ENCODE measurements at places on chromosomes 16 and 17. TPM values are rescaled to one million over a fixed set of nuclear protein-coding genes. Genes with fewer than 3 reads are reported as not detected.

CCL17 gene
- not detected for total RNA-seq

TMEM132E gene
- 0.42 TPM for total RNA-seq

IL17C gene
- 0.29 TPM for total RNA-seq

LYRM9 gene
- total RNA-seq: 3.2 TPM

GFAP gene
- total RNA-seq: 1.1 TPM

DNA sequence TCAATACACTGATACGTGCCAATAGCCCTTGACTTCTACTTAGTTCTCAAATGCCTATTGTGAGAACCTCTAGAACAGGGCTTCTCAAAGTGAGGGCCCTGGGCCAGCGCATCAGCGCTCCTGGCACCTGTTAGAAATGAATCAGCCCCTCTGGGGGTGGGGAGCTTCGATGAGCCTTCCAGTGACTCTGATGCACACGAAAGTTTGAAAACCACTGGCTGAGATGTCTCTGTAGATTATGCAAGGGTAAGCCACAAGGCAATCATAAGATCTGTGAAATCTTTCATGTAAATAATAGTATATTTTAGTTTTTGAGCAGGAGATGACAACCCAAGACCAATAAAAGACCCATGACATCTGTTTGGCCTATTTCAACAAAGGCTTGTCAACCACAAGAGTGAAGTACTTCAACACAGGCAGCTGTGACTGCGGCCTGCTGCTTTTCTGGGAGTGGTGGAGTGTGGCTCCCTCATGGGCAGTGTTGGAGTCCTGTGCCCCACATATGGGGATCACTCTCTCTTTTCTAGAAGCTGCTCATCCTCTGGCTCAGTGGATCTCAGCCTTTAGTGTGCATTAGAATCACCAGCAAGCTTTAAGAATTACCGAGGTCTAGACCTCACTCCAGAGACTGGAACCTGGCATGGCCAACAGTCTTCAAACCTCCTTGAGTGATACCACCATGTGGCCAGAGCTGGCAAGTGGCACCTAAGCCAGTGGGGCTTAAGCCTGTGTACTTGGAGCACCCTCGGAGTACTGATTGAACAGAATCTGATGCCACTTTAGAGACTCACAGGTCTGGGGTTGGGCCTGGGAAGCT is 5.8 kb downstream of the MTHFSD start:
- no peak for DNase-seq

GRCh38 chr17:48564188-48565021 is 13.7 kb downstream of the HOXB4 start:
- peak; percentile 58 for DNase-seq

- DNase-seq: no peak
Observed at GRCh38 chr16:29975134-29975538, 1.5 kb downstream of the TAOK2 start.

- DNase-seq: no peak
Observed at GRCh38 chr17:68576137-68576536, 25.0 kb downstream of the FAM20A start.

DNA sequence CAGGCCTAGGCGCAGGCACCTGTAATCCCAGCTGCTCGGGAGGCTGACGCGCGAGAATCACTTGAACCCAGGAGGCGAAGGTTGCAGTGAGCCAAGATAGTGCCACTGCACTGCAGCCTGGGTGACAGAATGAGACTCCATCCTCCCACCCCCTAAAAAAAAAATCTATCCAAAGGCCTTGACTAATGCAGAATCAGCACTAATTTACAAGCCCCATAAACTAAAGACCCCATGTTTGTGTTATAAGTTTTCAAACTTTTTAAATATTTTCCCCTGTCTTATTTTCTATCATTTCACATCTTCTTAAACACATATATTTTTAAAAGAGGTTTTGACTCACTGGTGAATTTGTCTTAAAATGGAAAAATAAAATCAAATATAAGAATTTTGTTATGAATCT is 713.1 kb downstream of the WWOX start:
- DNase-seq: no peak

Measured in H9 (cell line).